GM06990 (cell line): ENCODE measurements at places on chromosomes 11 and 22.

DNA sequence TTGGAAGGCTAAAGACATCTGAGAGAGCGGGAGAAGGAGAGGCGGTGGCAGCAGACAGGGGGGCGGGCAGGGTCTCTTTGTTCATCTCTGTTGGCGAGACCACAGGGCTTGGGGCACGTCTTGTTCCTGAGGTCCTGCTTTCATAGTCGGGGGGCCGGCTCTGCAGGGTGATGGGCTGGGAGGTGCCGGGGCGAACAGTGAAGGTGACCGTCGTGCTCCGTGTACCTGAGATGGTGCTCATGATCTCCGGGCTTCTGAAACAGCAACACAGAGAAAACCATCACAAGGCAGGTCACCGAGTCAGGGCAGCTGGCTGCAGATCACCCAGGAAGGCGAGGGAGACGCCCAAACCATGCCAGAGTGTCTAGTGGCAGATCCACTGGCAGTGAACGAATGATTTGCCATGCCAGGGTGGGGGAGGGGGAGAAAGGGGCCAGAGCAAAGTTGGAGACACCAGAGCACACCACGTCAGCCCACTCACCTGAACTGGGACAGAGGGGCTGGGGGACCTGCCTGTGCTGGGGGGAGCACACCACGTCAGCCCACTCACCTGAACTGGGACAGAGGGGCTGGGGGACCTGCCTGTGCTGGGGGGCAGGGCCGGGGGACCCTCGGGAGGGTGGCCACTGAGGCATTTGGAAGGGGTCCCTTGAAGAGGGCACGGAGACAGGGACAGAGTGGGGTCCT is 75.0 kb downstream of the CTTN start:
- no peak for DNase-seq

DNA sequence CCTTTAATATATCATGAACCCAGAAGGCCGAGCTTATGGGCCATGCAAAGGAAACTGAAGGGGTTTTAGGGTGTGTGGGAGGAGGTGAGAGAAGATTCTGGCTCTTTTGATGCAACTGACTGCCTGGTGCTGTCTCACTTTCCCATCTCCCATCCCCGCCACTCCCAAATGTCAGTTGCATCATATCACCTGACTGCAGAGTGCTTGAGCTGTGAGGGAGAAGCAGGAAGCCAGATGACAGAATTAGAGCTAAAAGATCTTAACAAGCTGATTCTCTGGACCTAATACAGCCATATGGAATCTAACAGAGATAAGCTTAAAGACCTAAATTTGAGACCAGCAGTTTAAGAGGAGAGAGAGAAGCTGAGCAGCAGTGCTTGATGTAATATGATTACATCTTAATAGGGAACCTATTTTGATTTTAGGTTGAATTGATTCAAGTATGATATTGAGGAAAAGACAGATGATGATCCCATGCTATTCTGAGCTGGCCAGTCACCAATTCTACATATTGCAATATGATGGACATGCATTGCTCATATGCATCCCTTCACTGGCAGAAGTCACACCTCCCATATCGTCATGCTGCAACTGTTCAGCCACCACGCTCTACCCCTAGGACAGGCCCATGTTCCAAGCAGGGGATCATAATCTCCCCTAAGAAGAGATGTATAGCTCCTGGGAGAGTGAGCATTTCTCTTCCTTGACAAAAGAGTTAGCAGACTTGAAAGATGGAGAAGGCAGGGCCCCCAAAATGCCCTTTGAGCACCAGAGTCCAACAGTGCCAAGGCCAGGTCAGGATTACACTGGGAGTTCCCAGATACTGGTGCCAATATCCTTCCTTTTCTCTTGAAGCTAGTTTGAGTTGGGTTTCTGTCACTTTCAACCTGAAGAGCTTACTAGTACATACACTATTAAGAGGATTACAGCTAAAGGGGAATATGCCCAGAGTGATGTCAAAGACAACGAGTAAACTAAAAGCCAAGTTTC is 44.9 kb downstream of the PLEKHA7 start:
- DNase-seq, result no peak

GRCh38 chr11:22192642-22193347 is at the start of gene ANO5:
Gene ANO5 (plus strand): TSS chr11:22193085. CDS start chr11:22193493, 408 bp downstream.
- DNase-seq, result peak; percentile 76

DNA sequence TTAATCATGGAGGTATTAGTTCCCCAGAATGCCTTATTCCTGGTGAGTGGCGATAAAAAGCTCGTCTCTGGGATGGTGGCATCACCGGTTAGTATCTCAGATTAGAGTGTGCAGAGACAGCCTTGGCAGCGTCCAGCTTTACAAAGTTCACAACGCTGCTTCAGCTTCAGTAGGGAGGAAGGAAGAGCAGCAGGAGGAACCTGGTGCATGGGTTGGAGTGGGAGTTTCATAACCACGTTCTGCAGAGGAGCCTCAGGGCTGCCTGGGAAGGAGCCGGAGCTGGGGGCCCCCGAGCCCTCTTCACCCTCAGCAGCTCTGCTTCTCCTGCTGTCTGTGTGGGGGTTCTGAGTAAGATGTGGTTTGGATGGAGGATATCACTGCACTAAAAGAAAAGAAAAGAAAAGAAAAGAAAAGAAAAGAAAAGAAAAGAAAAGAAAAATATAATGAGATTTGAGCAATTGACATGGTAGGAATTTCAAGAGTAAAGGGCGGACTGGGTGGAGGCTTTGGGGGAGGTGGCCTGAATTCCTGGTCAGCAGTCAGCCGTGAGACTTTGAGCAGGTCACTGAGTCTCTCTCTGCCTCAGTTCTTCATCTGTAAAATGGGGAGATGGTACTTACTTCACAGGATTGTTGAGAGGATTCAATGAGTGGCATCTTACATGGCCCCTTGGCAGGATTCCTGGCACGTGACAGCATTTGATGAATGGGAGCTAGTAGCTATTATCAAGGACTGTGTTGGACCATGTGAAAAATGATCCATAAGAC is 6.5 kb downstream of the ASPHD2 start:
- DNase-seq, result no peak

DNA sequence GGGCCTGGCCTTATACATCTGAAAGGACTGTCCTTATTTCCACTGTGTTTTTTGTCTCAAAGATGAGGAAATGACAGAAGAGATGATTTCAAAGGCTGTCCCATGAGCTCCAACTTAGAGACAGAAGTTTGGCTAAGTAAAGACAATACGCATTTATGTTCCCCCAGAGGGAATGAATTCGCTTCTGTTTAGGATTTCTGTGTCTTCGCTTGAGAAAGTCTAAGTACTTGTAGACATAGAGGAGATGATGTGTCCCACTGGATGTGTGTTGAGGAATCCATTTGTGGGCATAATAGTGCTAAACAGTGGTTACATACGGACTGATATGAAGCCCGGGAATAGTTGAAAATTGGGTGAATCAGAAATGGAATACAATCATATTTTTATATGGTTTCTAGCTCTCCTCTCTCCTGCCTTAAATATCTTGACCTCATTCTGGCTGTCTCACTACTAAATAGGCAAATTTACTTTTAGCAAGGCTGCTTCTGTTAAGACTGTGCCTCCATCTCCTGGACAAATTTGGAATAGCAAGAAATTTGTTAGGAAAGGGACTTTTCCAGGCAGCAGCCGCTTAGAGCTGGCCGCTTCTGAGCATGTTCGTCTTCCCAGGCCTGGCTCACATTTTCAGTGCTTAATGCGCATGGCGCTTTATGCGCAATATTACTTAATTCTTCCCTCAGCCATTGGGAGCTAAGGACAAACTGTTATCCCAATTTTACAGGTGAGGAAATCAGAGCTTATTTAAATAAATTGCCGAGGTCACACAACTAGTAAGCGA is 1.9 kb upstream of the PEX26 start:
- no peak for DNase-seq

- DNase-seq, result no peak
Measured at GRCh38 chr11:120054016-120054752, 83.7 kb downstream of the TRIM29 start.

DNA sequence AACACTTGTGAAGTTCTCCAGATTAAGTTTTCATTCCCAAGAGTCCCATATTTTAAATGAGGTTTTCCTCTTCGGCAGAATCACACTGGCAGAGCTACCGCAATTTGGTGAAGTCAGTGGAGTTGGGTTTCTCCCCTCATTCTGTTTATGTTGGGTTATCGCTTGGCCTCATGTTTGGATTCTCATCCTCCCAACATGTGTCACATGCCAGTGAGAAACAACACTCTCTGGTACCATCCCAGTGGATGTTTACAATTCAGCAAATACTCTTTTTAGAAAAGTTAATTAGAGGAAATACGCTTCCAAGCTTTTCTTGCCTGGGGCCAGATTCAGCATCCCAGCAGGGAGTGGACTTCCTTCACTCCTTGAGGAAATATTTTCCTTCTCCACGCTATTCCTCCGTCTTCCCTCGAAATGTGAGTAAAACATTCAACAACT is 2.1 kb downstream of the PAMR1 start:
- DNase-seq, result no peak

GRCh38 chr22:40487663-40488249 is 117.4 kb downstream of the SGSM3 start:
- no peak for DNase-seq

GRCh38 chr22:40449676-40450035 is 79.3 kb downstream of the SGSM3 start:
- no peak for DNase-seq
